NCI-H187 (cell line): ENCODE measurements at places on chromosomes 12 and 14.

DNA sequence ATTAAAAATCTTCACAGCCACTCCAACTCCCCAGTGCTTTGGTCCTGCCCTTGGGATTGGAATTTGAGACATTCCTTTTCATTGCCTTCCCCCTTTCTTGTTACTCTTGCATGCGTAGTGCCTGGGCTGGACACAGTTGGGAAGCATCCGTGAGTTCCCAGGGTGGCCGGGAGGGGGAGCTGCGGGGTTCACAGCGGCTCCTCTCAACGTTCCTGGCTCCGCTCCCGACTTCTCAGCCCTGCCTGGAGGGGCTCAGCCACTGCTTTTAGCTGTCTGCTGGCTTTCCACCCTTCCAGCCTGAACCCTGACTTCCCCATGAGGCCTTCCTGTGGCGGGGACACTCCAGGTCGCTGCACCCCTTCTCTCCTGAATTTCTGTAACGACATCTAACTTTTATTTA lies 3.2 kb downstream of the TEX52 start:
- no peak for DNase-seq

DNA sequence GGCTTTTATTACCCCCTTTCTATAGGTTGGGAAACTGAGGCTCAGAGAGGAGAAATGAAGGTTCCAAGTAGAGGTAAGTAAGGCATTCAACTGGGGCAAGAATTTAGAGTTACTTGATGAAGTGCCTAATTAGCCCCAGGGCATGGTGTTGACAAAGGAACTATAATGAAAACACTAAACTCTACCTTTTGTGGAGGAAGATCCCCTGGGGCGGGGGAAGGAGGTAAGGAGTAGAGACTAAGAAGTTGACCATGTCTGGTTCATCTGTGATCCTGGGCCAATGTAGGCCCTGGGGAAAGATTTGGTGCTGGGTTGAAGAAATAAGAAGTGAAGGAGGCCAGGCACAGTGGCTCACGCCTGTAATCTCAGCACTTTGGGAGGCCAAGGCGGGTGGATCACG lies 16.2 kb upstream of the COX6A1 start:
- DNase-seq, result no peak

- DNase-seq, result no peak
Measured at GRCh38 chr12:122082621-122083356, 4.2 kb downstream of the MLXIP start.

- no peak for DNase-seq
Measured at GRCh38 chr14:38134416-38135030, 73.2 kb upstream of the SSTR1 start.

DNA sequence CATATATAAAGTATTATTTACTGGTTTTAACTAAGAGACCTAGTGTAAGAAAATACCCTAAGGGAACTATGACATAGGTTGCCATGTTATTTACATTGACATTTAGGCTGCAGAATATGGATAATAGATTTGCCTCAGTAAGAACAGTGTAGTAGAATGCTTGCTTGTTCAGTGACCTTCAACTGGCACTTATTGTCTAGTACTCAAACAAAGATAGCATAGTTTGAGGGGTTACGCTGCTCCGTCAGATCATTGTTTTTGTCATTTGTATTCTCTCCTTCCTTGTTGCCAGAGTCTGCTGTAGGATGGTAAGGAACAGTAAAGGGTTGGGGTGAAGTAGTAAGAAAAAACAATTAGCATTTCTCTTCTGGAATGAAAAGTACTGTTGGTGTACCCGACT lies 33.2 kb downstream of the TOGARAM1 start:
- no peak for DNase-seq

- DNase-seq, result no peak
Measured at GRCh38 chr12:12331244-12331771, 18.7 kb downstream of the MANSC1 start.

GRCh38 chr14:39320318-39320717 lies 86.6 kb downstream of the MIA2 start:
- no peak for DNase-seq

GRCh38 chr14:106268013-106268727 lies 741.8 kb downstream of the TMEM121 start:
- DNase-seq, result no peak

GRCh38 chr12:65814038-65814437 lies 10.2 kb upstream of the HMGA2 start:
- DNase-seq, result no peak

GRCh38 chr14:50774542-50775267 lies 56.3 kb downstream of the NIN start:
- no peak for DNase-seq

DNA sequence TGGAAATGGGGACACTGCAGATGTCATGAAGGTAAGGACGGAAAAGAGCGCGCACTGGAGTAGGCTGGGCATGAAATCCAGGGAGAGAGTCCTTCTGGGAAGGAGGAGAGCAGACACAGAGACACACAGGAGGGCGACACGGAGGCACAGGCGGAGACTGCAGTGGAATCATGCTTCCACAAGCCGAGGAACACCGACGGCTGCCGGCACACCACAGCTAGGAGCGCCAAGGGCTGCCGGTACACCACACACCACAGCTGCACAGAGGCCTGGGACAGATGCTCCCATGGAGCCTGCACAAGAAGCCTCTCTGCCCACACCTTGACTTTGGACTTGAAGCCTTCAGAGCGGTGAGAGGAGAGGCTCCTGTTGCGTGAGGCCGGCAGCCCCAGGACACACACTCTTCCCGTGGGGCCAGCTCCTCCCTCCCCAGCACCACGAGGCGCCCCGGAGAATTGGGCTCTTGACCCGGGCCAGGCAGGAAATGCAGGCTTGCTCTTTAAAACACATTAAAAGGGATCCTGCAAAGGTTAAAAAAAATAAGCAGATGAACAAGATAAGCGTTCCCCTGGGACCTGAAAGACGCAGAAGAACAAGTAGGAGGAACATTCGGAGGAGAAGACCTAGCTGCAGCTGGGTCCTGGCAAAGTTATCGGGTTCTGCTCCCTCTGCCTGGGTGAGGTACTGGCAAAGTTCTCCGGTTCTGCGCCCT lies 28.3 kb upstream of the FZD10 start:
- DNase-seq, result no peak

GRCh38 chr12:93978553-93978952 lies 169.8 kb upstream of the PLXNC1 start:
- no peak for DNase-seq

DNA sequence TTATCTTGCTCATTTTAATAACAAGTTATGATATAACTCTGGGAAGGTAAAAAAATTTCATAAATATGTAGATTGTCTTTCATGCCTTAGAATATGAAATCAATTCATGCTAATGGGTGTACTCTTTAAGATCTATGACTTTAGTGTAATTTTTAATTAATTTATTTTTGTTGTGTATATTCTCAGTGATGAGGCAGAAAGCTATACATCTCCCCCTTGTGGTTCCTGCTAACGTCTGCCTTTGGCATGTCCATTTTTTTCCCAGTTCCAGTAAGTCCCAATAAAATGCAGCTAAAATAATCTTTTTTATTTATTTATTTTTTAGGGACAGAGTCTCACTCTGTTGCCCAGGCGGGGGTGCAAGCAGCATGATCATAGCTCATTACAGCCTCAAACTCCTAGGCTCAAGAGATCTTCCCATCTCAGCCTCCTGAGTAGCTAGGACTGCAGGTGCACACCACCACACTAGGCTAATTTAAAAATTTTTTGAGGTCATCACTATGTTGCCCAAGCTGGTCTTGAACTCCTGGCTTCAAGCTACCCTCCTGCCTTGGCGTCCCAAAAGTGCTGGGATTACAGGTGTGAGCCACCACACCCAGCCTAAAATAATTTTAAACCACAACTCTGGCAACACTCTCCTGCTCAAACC lies 3.3 kb upstream of the CHURC1 start:
- DNase-seq, result no peak

- no peak for DNase-seq
Measured at GRCh38 chr14:89171168-89171567, 245.9 kb downstream of the FOXN3 start.

- no peak for DNase-seq
Measured at GRCh38 chr14:84420221-84420620, 1109.7 kb upstream of the FLRT2 start.

DNA sequence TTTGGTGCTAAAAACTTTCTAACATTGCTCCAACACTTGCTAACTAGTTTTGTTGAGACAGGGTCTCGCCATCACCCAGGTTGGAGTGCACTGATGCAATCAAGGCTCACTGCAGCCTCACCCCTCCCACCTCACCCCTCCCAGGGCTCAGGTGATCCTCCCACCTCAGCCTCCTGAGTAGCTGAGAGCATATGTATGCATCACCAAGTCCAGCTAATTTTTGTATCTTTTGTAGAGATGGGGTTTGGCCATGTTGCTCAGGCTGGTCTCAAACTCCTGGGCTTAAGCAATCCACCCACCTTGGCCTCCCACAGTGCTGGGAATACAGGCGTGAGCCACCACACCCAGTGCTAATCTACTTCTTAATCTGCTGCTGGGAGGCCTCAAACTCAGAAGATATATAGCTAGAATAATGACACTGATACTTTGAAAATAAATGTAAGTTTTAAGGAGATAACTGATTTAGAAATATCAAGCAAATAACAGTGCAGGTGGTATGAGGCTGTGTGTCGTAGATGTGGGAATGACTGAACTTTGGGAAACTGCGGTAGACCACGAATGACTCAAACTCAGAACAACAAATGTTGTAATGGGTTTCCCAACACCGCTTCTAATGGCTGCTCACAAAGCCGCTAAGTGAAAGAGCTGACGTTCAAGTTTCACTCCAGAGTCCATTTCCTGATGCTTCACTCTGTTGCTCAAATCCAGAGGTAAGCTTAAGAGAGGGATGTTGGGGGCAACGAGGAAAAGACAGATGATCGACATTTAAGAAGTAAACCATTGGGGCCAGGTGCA lies 10.0 kb downstream of the TMCC3 start:
- no peak for DNase-seq

DNA sequence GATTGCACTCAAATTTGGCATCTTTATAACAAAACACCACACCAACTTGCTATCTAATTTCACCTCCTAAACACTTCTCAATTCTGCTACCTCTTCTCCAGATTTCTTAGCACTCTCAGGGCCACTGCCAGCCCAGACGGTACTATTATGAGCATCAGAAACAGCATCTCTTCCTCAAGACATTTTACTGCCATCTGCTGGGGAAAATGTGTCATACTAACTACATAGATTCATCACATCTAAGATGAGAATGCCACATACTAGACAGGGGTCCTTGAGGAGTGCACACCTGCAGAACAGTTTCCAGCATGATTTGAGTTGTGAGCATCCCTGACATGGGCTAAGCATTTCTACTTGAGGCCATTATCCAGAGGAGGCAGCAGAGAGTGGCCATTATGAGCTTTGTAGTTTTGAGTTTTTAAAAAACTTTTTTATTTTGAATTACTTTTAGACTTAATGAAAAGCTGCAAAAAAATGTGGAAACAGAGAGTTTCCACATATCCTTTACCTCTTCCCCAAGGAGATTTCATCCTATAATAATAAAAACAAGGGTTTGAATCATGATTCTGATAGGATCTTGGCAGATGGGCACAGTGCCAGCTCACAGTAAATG lies 15.1 kb upstream of the GRIP1 start:
- DNase-seq, result no peak

DNA sequence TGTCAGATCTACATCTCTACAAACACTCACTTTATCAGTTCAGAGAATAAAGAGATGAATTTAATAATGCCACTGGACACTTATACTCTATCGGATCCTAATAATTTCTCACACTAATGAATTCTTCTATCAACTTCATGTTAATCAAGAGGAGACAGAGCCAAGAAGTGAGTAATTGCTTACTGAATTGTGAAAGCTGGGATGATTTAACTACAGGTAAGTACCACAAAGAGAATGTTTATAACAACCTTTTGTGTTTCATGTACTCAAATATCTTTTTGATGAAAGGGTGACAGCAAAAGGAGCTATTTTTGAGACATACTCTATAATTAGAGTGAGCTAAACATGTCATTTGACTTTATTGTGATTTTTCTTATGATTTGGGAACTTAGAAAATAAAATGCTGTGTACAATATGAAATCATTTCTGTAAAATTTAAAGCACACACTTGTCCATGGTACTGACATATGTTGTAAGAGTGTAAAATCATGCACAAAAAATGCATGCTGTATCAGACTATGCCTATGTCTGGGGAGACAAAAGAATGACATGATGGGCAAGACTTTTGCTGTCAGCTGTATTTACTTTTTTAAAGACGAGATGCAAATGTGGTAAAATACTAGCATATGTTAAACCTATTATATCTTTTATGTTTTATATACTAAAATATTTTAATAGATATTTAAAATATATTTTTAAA lies 361.2 kb downstream of the CCER1 start:
- no peak for DNase-seq

- DNase-seq, result no peak
Measured at GRCh38 chr14:50979941-50980850, 35.9 kb upstream of the PYGL start.

DNA sequence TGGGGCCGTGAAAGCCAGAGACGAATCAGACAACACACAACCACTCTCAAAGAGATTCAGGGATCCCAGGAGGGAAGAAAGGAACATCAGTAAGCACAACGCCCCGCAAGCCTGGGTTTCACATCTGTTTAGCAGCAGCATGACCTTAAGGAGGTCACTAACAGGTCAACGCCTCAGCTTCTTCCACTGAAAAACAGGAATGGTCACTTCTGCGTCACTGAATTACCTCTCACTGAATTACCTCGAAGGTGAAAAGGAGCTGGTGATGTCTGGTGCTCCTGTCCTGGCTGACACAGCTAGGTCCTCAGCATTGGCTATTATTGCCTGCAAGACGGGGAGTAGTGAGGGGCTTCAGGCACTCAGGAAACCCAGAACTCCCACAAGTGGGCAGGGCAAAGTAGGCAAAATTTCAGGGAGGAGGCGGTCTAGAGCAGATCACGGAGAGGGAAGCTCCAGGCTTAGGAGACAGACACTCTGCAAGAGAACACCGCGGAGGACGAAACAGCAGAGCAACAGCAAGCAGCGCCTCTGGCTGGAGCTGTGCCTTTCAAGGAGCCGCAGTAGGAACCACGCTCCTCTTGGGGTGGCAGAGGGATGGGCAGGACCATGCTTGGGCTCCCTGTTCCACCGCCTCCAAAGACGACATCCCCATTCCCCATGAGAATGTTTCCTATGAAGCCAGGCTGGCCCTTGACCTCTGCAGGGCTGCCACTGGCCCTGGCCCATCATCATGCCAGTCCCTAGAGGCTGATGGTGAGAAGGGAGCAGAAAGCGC lies 108.4 kb downstream of the SINHCAF start:
- no peak for DNase-seq

GRCh38 chr12:26723379-26724308 lies 109.3 kb downstream of the ITPR2 start:
- no peak for DNase-seq

DNA sequence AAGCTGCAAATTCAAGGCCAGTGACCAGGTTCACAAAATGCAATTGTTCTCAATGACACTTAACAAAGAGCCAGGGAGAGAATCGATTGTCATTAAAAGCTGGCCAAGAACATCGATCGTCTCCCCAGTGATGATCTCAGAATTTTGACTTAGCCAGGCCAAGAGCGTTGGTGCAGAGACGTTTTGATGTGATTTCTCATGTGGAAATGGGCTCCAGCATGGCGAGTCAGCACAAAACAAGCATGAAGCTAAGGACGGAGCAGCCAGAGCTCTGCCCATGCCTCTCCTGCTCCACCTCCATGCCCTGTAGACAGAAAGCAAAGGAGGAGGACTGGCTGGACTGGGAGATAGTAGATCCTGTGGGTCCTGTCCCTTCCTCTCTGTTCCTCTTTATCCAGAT lies 270.8 kb downstream of the FOXN3 start:
- no peak for DNase-seq

- DNase-seq, result no peak
Measured at GRCh38 chr12:56336361-56337167, 2.1 kb upstream of the IL23A start.

GRCh38 chr12:90024262-90024661 lies 315.6 kb upstream of the ATP2B1 start:
- DNase-seq, result no peak
